H7 (cell line): ENCODE measurements at places on chromosomes 5 and 9.
A peak's percentile ranks its signal among the peaks of the same experiment; 100 is the strongest.

DNA sequence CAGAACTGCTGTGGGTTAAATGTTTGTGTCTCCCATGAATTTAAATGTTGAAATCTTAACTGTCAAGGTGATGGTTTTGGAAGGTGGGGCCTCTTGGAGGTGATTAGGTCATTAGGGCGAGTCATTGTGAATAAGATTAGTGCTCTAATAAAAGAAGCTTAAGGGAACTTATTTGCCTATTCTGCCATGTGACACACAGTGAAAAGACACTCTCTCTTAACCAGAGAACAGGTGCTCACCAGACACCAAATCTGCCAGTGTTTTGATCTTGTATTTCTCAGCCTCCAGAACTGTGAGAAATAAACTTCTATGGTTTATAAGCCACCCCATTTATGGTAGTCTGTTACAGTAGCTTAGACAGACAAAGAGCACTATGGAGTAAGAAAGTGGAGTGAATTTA, 117.9 kb upstream of the SV2C start:
- DNase-seq = no peak

- DNase-seq = no peak
Observed at GRCh38 chr5:6805841-6806240, 92.6 kb downstream of the TENT4A start.

- no peak for DNase-seq
Observed at GRCh38 chr5:171908638-171909037, 97.8 kb downstream of the FBXW11 start.

- no peak for DNase-seq
Observed at GRCh38 chr5:15650266-15650665, 150.3 kb downstream of the FBXL7 start.

DNA sequence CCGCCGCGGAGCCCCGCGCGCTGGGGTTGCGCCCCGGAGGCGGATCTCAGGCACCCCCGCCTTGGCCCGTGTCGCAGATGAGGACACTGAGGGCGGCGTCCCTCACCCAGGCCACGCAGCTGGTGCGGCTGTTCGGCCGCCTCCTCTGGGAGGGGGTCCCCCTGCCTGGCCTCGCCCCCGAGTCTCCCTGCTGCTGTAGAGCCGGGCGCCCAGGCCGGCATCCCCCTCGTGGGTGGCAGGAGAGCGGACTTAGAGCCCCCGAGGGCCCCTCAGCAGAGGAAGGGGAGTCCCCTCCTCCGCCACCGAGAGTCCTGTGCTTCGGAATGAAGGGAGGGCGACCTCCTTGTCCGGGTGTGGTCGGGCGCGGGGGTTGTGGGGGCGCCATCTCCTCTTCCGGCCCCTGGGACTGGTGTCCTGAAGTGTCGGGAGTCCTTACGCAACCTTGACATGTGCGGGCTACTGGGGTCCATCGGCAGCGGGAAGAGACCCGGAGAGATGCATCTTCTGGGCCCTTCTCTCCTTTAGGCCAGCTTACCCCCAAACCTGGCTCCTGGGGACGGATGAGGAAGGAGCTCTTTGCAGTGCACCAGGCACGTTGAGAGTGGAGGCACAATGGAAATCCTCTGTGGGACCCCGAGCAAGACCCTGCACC, 11.7 kb upstream of the EXOSC2 start:
- peak; percentile 88 for DNase-seq
